Hypothalamus (tissue), 51 donors: ENCODE measurements at places on chromosomes 12 and 14.
A peak's percentile ranks its signal among the peaks of the same experiment; 100 is the strongest.

GRCh38 chr14:84209031-84209430 lies 1320.9 kb upstream of the FLRT2 start:
- no peak for DNase-seq

DNA sequence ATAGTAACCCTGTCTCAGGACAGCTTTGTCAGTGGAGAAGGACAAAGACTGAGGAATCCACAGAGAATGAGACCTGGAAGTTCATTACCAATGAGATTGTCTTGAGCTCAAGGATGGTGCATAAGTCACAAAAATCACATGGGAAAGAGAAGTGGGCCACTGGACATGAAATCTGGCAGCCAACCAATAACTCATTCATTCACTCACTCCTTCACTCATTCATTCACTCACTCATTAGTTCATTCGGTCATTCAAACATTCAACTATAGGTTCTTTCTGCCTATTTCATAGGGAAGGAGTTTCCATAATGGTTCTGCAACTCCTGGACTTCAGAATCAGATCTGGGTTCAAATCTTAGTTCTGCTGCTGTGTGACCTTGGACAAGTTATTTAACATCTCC lies 18.2 kb upstream of the WSCD2 start:
- no peak for DNase-seq

- DNase-seq = no peak
Measured at GRCh38 chr12:52710730-52711129, 7.4 kb upstream of the KRT77 start.

- no peak for DNase-seq
Measured at GRCh38 chr14:74518221-74518620, 24.7 kb downstream of the ISCA2 start.

- no peak for DNase-seq
Measured at GRCh38 chr14:76771437-76771980, 10.2 kb downstream of the VASH1 start.

DNA sequence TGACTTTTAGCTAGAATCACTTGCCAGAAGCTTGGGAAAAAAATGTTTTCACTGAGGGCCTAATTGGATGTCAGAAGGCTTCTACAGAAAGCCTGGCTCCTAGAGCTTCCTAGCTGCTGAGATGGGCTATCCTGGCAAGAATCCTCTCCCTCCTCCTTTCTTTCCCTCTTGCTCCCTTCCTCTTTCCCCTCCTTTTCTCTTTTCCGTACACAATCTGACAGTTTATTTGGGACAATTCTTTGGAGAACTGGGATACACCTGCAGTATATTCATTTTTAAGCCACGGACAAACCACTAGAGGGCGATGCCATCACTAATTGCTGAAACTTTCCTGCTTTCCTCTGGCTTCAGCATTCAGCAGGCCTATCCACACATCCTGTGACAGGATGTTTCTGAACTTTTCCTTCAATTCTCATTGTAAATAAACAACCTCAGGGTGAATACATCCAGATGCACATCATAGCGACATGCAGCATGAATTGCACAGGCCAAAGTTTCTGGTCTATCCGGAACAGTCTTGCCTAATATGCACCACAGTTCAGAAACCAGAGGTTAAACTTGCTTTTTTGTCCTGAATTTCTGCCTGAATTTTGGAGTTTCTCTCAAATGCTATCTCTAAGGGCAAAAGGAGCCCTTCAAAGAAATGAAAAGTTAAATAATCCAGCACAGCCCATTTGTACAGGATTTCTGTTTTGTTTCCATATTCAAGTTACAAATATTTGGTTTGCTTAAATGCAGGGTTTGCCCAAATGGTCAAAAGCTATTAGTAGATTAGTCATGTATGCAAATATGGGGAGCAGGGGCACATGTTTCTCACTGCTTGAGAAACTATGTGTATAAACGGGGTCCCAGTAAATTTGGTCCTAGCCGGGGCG lies 142.8 kb downstream of the PAWR start:
- DNase-seq = no peak

DNA sequence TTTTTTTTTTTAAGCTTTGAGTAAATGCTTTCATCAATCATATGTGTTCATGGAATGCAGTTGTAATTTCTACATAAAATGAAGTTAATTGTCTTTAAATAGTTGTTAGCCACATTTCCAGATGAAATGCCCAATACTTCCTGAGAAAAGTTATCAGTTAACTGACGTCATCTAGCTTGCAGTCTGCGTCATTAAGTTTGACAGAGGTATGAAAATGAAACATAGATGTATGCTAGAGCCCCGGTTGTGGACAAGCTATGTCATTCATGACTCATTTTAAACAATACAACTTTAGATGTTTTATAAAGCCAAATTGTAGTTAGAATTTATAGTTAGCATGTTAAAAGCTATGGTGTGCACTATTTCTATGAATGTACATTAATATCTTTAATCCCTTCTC lies 90.7 kb downstream of the PLEKHA5 start:
- no peak for DNase-seq

DNA sequence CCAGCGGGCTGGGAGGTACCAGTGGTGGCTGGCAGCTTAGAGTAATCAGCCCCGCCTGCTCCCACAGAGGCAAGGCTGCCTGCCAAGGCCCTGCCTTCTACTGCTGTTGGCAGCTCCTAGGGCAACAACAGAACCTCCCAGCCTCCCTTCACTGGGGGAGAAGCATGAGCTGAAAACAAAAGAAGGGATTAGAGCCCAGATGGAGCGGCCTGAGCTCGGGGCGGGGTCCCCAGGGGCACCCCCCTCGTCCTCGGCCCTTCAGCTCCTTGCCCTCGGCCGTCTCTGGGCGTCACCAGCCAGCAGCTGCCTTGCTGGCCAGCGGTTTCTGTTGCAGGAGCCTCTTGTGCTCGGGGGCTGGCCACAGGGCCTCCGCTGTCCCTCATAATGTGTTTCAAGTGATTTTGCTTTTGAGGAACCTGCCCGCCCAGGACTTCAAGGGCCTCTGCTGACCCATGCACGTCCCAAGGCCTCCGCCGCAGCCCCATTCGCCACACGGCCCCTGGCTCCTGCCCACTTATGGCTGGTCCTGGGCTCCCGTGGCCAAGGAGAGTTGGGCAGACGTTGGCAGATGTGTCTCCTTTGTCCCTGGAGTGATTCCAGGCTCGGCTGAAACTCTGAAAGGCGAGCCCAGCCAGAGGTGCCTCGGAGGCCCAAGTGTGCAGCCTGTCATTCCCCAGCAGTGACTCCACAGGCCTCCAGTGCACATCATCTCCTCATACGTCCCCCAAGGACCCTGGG lies 49.7 kb downstream of the PSMA6 start:
- DNase-seq = peak; percentile 91

DNA sequence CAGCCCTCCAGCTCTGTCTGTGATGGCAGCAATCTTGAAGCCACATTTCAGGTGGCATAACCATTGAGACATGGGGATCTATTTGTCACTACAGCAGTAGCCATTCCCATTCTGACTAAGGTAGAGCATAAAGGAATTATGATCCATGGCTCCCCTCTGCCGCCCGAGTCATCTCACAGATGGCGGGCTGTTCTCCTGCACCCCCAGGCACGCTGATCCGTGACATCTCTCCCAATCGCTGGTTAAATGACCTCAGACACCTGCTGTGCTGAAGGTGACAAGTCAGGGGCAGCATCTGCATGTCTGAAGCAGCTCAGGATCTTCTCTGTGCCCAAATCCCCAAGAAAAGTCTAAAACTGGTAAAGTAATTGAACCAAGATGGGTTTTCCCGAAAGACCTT lies 124.3 kb downstream of the ZFP36L1 start:
- DNase-seq = no peak

- peak; percentile 43 for DNase-seq
Measured at GRCh38 chr12:62631471-62632410, 165.1 kb downstream of the MON2 start.

DNA sequence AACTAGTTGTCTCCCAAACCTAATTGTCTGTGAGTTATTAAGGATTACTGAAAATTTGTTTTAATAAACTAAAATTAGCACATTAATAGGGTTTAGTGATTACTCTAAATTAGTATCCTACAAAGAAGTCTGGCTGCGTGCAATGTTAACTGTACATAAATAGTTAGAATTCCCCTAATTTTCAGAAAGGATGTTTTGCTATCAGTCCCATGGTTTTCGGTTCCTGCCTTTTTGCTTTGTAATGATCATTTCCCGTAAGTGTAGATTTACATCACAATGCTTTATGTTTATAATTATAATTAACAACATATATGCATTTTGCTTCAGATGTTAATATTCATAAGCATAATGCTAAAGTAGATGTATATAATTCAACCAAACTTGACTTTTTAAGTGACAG lies 19.8 kb upstream of the LYZ start:
- no peak for DNase-seq

DNA sequence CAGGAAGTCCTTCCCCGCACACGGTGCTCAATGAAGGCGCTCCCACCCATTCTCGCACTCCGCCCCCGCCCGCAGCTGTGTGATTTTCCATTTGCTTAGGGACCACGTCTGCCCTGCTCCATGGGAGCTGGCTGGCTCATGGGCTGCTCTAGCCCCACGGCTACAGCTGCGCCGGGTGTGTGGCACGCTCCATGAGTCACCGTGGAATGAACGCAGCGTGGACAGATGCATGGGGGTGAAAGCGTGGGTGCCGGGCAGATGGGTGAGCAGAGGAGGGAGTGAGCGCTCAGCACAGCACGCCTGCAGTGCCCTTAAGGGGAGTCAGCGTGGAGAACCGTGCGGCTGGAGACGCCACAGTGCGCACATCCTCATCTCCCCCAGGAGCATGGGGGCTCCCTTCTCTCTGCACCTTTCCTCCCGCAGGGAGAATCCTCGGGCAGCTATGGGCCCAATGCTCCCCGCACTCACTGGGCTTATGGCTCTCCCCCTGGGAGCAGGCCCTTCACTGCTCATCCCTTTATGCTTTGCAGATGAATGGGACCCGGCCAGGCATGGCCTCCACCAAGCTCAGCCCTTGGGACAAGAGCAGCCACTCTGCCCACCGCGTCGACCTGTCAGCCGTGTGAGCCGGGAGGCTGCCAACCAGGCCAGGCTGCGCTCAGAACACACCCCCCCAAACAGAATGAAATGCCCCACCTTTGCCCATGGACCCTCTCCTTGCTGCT lies 185.1 kb downstream of the ADGRD1 start:
- no peak for DNase-seq

- no peak for DNase-seq
Measured at GRCh38 chr12:111330800-111331752, 37.8 kb downstream of the PHETA1 start.

DNA sequence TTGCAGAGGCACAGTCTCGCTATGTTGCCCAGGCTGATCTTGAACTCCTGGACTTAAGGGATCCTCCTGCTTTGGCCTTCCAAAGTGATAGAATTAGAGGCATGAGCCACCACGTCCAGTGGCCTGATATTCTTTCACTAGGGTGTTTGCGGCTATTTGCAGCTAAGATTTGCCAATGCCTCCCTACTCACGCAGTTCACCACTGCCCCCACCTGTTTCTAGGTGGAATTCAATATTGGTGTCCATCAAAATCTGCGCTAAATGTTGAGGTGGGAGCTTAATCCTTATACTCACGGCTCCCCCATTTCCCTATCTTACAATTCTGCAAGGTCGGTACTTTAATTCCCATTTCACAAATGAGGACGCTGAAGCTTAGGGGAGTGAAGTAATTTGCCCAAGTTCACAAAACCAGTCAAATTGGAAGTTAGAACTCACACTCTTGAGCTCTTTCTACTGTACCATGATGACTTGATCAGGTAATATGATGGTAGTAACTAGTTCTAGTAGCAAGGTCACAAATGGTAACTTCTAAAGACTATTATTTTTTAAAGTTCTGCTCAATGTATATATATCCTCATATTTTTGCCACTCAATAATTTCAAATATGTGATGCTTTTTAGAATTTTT lies 22.1 kb upstream of the LRRC9 start:
- DNase-seq = no peak

DNA sequence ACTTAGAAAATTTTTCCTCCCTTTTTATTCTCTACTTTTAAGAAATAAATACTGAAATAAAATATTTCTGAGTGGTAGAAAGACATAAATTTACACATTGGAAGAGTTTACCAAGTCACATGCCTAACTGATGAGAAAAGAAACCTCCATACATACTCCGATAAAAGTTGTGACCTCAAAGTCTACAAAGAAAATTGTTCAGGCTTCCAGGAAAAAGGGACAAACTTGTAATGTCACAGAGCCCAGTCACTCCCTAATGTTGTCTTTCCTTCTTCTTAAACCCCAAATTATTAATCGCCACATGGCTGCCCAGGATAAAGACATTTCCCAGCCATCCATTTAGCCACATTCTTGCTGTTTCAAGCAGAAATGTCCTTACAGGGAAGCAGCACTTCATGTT lies 455.3 kb downstream of the MDGA2 start:
- DNase-seq = no peak

DNA sequence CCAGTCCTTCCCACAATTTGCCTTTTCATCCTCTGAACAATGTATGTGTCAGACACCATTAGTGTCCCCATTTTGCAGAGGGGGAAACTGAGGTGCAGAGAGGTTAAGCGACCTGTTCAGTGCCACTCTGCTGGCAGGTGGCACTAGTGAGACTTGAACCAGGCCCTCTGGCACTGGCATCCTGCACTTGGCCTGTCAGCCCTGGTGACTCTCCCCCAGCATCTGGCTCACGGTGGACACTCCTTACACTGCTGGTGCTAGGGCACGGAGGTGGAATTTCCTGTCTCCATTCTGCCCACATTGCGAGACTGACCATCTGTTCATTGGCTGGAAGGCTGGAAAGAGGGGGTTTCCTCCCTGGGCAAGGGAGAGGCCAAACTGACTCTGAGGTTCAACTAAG lies 48.7 kb downstream of the CCNK start:
- DNase-seq = no peak

DNA sequence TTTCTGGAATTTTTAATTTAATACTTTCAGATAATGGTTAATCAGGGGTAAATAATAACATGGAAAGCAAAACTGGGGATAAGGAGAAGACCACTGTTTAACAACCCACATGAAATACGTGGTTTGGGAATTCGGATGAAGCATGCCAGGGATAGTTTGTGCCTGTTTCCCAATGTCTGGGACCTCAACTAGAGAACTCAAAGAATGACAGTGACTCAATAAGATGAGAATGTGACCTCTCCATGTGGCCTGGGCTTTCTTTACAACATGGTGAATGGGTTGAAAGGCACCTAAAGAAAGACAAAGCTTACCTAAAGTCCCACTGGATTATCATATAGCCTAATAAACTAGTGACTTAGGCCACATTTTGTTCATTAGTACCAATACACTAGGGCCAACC lies 460.3 kb upstream of the LRFN5 start:
- no peak for DNase-seq

DNA sequence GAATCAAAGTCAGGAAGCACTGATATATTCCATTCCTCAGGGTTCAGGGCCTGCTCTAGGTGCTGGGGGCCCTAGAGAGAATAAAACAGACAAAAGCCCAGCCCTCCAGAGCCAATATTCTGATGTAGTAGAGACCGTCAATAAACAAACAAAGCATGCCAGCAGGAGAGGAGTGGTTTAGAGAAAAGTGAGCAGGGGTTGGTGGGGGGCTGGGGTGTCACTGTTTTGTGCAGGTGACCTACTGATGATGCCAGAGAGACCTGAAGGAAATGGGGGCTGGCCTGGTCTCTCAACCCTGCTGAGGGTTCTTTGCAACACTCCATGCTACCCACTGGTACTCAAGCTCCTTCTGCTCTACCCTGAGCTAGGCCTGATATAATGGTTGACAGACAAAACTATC lies 26.5 kb downstream of the IL26 start:
- no peak for DNase-seq

DNA sequence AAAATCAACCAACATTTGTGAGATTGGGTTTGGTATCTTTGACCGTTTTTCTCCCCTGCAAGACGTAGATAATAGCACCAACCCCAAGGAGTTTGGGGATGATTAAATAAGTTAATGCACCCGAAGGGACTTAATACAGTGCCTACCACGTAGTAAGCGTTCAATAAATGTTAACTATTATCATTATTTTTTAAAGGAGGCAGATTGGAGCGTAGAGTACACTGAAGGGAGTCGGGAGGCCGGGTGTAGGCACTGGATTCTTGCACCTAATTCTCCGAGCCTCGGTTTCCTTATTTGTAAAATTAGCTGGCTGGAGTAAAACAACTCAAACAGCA lies 367 bp upstream of the FRS2 start:
- no peak for DNase-seq
